ENCODE measurements at places on chromosomes 6 and 20. TPM values are rescaled to one million over a fixed set of nuclear protein-coding genes. Genes with fewer than 3 reads are reported as not detected.

DNA sequence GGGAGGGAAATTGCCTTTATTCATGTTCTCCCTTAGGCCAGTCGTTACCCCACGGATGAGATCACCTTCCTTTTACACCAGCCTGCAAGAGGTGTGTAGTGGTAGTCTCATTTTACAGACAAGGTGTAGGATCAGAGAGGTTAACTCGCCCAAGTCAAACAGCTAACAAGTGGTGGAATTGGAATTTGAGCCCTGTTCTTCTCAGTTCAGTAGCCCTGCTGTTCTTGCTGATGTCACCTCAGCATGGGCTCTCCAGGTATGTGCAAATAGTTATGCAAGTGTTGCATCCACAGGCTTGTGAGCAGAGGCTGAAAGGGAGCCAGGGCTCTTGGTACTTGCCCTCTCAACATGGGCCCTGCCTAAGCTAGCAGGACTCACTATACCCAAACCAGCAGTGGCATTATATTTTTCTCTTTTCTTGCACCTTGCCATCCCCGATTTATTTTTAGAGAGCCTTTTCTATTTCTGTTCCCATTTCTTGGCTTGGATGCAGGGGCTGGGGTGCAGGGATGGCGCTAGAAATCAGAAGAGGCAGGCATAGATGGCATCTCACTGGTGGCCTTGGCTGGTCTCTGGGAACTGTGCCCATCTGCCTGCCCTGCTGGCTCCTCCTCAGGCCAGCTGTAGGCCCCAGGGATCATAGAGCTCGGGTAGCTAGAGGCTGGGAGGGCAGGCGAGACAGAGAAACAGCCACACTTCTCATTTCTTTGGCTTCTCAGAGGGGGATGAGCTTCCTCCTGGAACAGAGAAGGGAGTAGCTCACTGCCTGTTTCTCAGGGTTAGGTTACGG, 18.2 kb downstream of the PPARD start:
- no peak overlapping the region for H3K4me3 ChIP-seq
- H3K4me1 ChIP-seq = peaks cover 14% of the 10 kb centered on the region
- DNase-seq = peak; percentile 76
- no peaks in the 10 kb centered on the region for H3K36me3 ChIP-seq

DNA sequence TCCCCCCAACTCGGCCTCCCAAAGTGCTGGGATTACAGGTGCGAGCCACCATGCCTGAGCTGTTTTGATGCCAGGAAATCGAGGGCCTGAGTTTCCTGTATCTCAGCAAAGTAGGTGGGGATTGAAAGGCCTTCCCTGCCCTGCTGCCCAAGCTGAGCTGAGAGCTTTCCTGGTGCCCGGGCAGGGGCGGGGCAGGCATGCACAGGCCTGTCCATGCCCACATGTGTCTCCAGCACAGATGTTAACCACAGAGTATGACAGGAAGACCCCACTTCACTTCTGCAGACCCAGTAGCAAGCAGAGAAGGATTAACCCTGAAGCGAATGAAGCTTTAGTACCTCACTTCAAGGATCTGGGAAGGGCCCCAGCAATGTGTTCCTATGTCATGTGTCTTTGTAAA, 66.0 kb downstream of the GPR6 start:
- no peaks in the 10 kb centered on the region for H3K36me3 ChIP-seq
- H3K4me3 ChIP-seq = no peak overlapping the region
- DNase-seq = no peak

GRCh38 chr6:75244063-75244584, 523 bp upstream of the COX7A2 start:
- peak overlapping the region; percentile 70 for H3K4me3 ChIP-seq
- no peak for DNase-seq
- H3K27me3 ChIP-seq = no peaks in the 10 kb centered on the region
- H3K27ac ChIP-seq = peak overlapping the region; percentile 91
- H3K4me1 ChIP-seq = no peaks in the 10 kb centered on the region

Gene TREM2
- total RNA-seq = 0.59 TPM

GRCh38 chr6:149443411-149444181, 41.2 kb downstream of the ZC3H12D start:
- no peak overlapping the region for H3K4me3 ChIP-seq
- H3K27me3 ChIP-seq = no peaks in the 10 kb centered on the region
- DNase-seq = no peak
- H3K4me1 ChIP-seq = peaks cover 4% of the 10 kb centered on the region

- H3K27ac ChIP-seq = no peak overlapping the region
- H3K4me1 ChIP-seq = no peaks in the 10 kb centered on the region
- H3K4me3 ChIP-seq = no peak overlapping the region
- H3K27me3 ChIP-seq = no peaks in the 10 kb centered on the region
- DNase-seq = no peak
Observed at GRCh38 chr6:40524797-40525585, 62.2 kb downstream of the LRFN2 start.

Gene ATAT1
- total RNA-seq = 3.9 TPM

GRCh38 chr6:153957394-153957793, 81.6 kb upstream of the OPRM1 start:
- H3K27me3 ChIP-seq = no peaks in the 10 kb centered on the region
- DNase-seq = no peak
- H3K4me3 ChIP-seq = no peak overlapping the region
- no peaks in the 10 kb centered on the region for H3K36me3 ChIP-seq
- no peaks in the 10 kb centered on the region for H3K4me1 ChIP-seq
- no peak overlapping the region for H3K27ac ChIP-seq

Gene SNPH
- total RNA-seq = 2.6 TPM
